Fibroblast of lung (primary cell): ENCODE measurements at places on chromosomes 16 and 17. TPM values are rescaled to one million over a fixed set of nuclear protein-coding genes. Genes with fewer than 3 reads are reported as not detected.
A peak's percentile ranks its signal among the peaks of the same experiment; 100 is the strongest.

- no peak overlapping the region for H3K27ac ChIP-seq
- no peak overlapping the region for H3K4me3 ChIP-seq
- H3K4me1 ChIP-seq, result no peaks in the 10 kb centered on the region
- H3K36me3 ChIP-seq, result no peaks in the 10 kb centered on the region
- no peaks in the 10 kb centered on the region for H3K27me3 ChIP-seq
Measured at GRCh38 chr17:42361781-42362186, 26.5 kb downstream of the STAT3 start.

- no peak for DNase-seq
- H3K27ac ChIP-seq, result no peak overlapping the region
- no peaks in the 10 kb centered on the region for H3K27me3 ChIP-seq
- no peak overlapping the region for H3K4me3 ChIP-seq
- H3K4me1 ChIP-seq, result peaks cover 12% of the 10 kb centered on the region
Measured at GRCh38 chr16:85567101-85567866, 45.8 kb upstream of the GSE1 start.

GRCh38 chr16:17037499-17037898, 433.3 kb downstream of the XYLT1 start:
- no peak for DNase-seq
- no peak overlapping the region for H3K4me3 ChIP-seq
- no peaks in the 10 kb centered on the region for H3K27me3 ChIP-seq

DNA sequence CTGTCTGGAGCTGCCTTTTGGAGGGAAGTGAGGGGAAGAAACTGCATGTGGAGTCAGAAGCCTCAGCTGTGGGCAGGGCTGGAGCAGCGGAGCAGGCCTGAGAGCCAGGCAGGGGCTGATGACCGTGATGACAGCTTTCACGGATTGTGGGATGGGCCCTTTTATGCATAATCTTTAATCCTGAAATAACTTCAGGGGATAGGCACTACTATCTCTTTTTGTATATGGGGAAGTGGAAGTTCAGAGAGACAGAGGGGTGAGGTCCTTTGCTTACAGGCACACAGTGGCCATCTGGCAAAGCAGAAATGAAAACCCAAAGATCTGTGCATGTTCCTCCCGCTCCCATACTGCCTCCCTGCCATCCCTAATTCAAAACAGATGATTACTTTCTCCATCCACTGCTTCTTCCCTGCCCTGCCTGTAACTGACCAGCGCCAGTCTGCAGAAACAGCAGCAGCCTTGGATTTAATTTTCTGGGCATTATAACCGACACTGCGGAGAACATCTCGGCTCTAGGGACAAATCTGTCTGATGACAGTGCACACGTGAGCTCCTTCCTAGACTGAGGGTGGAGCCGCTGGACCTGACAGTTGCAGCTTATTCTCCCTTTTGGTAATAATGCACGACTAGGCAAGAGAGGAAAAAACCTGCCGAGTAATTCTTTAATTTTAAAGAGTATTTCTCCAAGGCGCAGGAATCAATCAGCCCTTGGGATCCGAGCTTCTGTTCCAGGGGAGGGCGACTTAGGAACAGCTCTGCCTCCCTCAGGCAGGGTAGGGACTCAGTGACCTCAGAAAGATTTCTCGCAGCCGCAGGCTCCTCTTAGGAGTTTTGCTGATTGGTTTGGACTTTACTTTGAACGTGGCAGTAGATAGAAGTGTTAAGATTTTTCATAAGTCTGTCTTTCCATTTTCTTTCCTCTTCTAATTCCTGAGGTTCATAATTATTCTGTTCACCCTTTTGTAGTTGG, 95.4 kb downstream of the UTP18 start:
- H3K27ac ChIP-seq, result no peak overlapping the region
- H3K4me1 ChIP-seq, result no peaks in the 10 kb centered on the region
- no peaks in the 10 kb centered on the region for H3K27me3 ChIP-seq
- no peak for DNase-seq

GSG1L gene
- under 0.01 TPM in 1 of 2 replicates, not detected in the other for total RNA-seq

DNA sequence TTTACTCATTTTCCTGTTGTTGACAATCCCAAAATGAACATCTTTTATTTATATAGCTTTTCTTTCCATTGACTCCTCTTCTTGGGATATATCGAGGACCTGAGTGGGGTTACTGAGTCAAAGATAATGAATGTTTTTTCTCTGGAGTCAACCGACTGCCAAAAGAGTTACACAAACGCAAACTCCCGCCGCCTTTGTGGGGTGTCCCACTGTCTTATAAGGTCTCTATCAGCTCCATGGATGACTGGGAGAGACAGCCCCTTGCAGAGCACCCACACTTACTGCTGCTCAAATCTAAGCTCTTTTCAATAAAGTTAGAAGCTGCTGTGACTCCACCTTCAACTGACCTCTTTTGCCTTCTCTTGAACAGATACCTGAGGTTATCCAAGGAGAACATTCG, 25.2 kb downstream of the C16orf78 start:
- no peak overlapping the region for H3K4me3 ChIP-seq
- no peak for DNase-seq
- H3K4me1 ChIP-seq, result no peaks in the 10 kb centered on the region
- H3K27ac ChIP-seq, result no peak overlapping the region
- H3K27me3 ChIP-seq, result no peaks in the 10 kb centered on the region
- H3K36me3 ChIP-seq, result no peaks in the 10 kb centered on the region

DNA sequence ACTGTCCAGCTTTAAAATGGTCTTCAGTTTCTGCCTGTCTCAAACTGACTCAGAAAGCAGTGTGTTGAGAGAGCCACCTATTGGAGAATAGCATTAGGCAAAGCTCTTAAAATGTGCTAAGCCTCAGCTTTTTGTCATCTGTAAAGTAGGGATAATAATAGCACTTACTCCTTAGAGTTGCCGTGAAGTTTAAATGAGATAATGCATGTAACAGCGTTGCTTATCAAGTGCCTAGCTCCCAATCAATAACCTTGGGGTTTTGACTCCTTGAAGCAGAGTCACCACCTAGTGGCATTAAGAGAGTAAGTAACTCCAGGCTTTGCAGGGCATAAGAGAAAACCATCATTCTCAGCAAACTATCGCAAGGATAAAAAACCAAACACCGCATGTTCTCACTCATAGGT, 163.3 kb downstream of the HS3ST2 start:
- H3K4me1 ChIP-seq, result no peaks in the 10 kb centered on the region
- no peak overlapping the region for H3K4me3 ChIP-seq
- no peak for DNase-seq
- H3K27me3 ChIP-seq, result no peaks in the 10 kb centered on the region

DNA sequence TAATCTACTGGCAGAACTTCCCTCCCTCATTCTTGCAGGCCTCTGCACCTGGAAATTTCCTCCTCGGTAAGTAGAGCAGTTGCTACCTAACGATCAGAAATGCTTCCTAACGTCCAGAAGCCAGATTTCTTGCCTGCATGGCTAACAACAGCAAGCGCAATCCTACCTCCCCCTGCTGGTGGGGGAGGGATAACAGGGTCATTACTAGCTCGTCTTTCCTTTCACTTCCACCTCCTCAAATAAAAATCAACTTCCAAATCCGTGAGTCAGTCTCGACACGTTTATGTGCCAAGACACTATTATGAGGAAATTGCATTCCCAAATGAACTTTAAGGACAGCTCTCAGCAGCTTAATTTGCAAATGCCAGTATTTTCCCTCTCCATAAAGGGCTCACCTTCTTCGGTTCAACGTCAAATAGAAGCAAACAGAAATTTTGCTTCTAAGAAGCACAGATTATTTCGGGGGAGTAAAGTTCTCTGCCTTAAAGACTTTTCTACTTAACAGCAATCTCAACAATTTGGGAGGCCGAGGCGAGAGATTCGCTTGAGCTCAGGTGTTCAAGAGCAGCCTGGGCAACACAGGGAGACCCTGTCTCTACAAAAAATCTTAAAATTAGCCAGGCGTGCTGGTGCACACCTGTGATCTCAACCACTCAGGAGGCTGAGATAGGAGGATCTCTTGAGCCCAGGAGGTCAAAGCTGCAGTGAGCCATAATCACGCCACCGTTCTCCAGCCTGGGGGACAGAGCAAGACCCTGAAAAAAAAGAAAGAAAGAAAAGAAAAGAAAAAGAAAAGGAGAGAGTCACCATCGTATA, 188.6 kb upstream of the PSMD7 start:
- H3K27ac ChIP-seq, result no peak overlapping the region
- no peaks in the 10 kb centered on the region for H3K36me3 ChIP-seq
- no peak overlapping the region for H3K4me3 ChIP-seq
- peak; percentile 37 for DNase-seq
- H3K27me3 ChIP-seq, result no peaks in the 10 kb centered on the region

RHBDL3 gene
- 0.17 and 0.26 TPM in 2 replicates for total RNA-seq

DNA sequence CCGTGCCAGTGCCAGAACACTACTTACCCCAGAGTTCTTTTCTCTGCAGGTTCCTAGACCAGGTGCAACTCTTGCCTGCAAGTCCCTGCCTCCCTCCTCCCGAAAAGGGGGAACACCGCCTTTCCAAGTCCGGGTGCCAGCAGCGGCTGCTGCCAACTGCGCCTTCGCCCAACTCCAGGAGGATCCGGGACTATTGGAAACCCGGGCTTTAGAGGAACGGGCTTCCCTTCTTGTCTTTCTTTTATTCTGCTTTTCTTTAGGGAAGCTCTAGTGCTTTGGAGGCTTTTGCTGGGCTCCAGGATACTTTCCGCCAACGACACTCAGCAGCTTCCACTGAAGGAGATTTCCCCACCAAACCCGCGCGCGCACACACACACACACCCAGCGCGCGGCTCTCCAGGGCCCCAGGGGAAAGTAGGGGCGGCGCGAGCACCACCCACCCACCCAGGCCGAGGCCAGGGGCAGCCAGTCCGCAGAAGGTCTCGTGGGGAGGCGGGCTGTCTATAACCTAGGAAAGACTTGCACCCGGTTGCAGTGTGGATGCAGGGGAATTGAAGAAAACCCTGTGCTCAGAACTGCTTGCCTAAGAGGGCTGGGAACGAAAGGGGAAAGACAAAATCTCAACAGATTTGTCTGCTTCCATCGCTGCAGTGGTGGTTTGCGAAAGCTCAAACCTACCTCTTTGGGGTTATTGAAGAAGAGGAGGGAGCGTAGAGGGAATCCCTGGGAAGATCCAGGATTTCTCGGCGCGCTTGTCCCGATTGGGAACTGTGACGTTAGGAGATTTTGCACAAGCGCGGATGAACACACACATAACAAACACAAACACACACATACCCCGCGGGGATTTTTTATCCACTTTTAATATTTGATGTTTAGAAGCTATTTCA, 977 bp upstream of the CA10 start:
- no peak overlapping the region for H3K27ac ChIP-seq
- H3K36me3 ChIP-seq, result no peaks in the 10 kb centered on the region
- no peaks in the 10 kb centered on the region for H3K4me1 ChIP-seq
- H3K4me3 ChIP-seq, result no peak overlapping the region
- no peak for DNase-seq

GRCh38 chr17:67834634-67835033, 9.3 kb downstream of the BPTF start:
- no peak overlapping the region for H3K27ac ChIP-seq
- DNase-seq, result no peak
- H3K4me3 ChIP-seq, result no peak overlapping the region
- peaks cover 16% of the 10 kb centered on the region for H3K4me1 ChIP-seq

DNA sequence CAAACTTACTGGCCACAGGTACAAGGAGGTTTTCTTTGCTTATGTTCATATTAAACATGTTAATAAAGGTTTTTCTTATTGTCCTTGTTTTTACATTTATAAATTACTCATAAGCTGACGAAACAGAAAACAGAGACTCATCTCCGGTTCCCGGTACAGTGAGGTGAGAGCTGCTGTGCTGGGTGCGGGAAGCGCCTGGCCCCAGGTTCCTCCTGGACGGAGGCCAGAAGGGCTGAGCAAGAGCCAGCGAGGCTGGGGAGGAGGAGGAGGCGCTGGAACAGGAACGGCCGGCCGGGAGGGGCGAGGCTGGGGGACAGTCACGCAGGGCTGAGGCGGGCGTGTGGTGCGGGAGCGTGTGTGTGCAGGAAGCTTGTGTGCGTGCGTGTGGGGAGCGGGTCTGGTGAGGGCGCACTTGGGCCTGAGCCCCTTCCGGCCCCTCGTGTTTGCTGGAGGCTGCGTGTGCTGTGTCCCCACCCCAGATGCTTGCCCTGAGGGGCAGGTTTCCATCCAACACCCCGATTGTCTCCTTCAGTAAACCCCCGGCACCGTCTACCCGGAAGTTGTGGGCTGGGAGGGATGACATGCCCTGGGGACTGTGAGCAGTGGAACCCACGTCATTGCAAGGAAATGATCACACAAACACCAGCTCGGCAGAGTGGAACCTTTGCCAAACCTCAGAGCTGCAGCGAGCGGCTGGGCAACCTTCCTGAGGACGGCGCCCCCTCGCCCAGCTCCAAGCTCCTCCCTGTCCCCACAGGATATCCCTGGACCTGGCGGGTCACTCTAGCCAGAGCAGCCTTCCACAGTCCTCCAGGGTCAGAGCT, 19.5 kb downstream of the CD7 start:
- peak overlapping the region; percentile 95 for H3K27ac ChIP-seq
- H3K4me3 ChIP-seq, result peak overlapping the region; percentile 33
- H3K36me3 ChIP-seq, result no peaks in the 10 kb centered on the region
- peaks cover 17% of the 10 kb centered on the region for H3K4me1 ChIP-seq
- H3K27me3 ChIP-seq, result no peaks in the 10 kb centered on the region
- peak; percentile 96 for DNase-seq

DNA sequence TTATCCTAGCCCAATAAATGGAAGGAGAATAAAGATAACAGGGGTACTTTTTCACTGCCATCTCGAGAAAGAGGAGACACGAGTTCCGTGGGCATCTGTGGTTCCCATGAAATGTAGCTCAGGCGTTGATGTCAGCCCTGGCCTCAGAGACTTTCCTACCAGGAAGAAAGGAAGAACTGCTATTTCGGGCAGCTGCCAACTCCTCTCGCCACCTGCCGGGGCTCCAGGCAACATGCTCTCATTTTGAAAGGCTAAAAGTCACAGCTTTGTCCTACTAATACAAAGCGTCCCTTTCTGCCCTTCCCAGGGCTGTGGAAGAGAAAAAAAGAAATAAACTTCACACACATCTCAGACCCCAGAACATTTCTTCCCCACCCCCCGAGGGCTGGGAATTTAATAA, 65.8 kb downstream of the DHRS7C start:
- DNase-seq, result peak; percentile 15
- no peaks in the 10 kb centered on the region for H3K4me1 ChIP-seq
- H3K27me3 ChIP-seq, result no peaks in the 10 kb centered on the region
- H3K27ac ChIP-seq, result no peak overlapping the region
- no peaks in the 10 kb centered on the region for H3K36me3 ChIP-seq
- H3K4me3 ChIP-seq, result no peak overlapping the region

DNA sequence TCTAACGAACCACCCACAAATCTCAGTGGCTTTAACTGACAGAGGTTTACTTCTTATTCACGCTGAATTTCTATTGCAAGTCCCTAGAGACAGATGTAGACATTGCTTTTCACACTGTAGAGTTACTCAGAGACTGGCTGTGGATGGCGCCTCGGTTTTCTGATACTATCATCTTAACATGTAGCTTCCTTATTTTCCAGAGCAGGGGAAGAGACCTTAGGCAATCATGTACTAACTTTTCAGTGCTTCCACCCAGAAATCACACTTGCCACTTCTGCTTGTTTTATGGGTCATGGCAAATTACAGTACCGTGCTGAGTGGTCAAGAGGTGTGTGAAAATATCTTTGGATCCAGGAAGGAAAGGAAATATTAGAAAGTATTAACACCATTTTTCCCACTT, 65.4 kb downstream of the MAF start:
- H3K4me3 ChIP-seq, result no peak overlapping the region
- no peaks in the 10 kb centered on the region for H3K4me1 ChIP-seq
- no peaks in the 10 kb centered on the region for H3K36me3 ChIP-seq
- DNase-seq, result no peak
- H3K27me3 ChIP-seq, result no peaks in the 10 kb centered on the region

- H3K27ac ChIP-seq, result no peak overlapping the region
- H3K4me3 ChIP-seq, result no peak overlapping the region
- H3K27me3 ChIP-seq, result no peaks in the 10 kb centered on the region
- DNase-seq, result peak; percentile 59
Measured at GRCh38 chr16:11316331-11317015, 28.8 kb upstream of the RMI2 start.
